Kidney (tissue), 22 donors: ENCODE measurements at places on chromosomes 2 and 18.

DNA sequence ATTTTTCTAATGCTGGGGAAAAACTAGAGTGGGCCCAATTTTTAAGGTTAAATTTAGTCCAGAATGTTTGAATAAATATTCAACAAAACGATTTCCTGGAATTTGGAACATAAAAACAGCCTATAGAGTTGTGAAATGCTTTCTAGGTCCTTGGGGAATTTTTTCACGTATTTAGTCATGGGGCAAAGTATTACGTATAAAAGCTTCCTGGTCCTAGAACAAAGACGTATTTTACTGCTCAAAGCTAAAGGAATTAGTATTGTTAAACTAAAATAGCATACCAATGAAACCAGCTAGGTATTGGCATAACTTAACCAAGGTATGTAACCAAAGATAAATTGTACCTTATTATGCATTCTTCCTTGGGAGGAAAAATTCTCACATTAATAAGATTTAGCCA is 1.6 kb downstream of the SESTD1 start:
- DNase-seq, result peak; percentile 38

DNA sequence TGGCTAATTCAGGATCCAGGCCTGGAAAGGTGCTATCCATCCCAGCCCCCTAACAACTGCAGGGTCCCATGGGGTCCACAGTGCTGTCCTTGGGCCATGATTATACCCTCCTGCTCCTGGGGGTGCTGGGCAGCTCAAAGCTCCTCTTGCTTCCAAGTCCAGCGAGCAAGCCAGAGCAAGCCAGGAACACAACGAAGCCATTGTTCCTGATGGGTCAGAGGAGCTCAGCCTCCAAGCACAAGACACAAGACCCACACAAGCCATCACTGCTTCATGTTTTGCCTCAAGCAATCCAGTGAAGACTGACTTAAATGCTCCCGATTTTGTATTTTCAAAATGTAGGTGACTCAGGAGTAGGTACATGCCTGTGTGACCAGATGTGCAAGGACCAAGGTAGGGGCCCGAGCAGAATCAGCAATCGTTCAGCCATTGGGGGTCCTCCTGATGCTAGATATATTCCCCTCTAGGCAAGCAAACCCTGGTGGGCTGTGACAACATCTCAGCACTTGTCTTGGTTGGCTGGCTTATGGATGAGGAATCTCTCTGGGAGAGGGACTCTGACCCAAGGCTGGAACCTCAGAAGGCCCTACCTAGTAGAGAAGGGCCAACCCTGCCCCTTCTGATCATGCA is 90.8 kb downstream of the EPAS1 start:
- no peak for DNase-seq

DNA sequence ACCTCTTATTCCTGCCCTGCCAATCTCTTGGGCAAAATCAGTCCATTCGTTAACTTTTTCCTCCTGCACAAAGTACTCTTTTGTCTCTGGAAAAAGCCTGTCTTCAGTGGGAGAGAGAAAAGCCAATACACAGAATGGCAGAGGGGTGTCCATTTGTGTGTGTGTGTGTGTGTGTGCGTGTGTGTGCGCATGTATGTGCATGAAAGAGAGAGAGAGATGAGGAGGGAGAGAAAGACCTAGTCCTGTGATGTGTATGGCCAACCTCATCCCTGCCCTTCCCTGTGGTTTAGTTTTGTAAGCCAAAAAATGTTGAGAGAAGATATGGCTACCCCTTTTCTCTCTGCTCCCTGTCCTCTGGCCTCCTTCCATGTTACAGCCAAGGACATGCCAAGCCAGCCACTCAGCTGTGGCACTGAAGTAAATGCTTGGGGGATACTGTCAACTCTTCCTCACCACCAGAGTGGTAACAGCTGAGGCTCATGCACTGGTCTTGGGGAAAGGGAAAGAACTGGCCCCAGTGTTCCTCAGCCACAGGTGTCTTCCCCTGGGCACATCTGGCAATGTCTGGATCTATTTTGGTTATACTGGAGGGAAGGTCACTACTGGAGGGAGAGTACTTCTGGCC is 10.6 kb downstream of the SLC4A5 start:
- DNase-seq, result no peak

DNA sequence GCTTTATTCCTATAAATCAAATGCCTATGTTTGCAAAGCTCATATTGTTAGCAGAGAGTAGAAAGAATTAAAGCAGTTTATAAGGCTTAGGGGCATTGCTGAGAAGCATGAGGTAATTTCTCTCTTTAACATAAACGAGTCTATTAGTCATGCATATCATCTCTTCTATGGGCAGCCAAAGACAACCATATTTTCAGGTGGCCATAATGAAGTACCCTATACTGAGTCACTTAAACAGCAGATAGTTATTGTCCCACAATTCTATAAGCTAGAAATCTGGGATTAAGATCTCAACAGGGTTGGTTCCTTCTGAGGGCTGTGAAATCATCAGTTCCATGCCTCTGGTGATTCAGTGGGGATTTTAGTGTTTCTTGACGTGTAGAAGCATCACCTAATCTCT is 277.5 kb downstream of the NR4A2 start:
- no peak for DNase-seq

GRCh38 chr2:241577413-241578122 is 19.0 kb downstream of the BOK start:
- peak; percentile 51 for DNase-seq

DNA sequence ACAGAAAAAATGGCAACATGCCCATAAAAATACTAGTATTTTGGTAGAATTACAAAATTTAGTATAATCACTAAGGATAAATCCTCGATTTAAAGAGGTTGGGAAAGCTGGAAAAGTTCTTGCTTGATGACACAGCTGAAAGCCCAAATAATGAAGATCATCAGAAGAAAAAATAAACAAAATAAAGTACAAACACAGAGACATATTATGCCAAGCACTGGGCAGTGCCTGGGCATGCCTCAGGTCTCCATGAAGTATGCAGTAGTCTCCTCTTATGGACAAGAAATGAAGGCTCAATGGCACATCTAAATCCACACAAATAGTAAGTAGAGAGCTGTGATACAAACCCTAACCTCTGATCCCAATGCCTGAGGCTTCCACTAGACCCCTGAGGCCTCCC is 57.7 kb downstream of the RNU4ATAC start:
- no peak for DNase-seq

GRCh38 chr2:241975593-241976284 is 106.2 kb downstream of the RTP5 start:
- no peak for DNase-seq

DNA sequence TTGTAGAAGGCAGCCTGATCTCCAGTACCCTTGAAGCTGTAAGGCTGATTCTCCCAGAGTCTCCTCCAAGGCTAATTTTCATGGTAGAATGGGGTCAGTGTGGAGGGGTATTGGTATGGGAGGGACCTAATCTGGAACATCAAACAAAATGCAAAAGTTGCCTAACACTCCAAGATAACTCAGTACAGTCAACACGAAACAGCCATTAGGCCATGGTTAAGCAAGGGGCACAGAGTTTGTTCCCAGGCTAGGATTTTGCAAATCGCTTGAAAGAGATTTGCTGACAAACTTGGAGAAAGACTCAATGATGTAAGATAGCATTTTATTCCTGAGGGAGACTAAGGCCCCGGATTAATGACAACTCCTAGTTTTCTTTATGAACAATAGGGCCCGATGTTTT is 5.4 kb downstream of the PID1 start:
- DNase-seq, result no peak

DNA sequence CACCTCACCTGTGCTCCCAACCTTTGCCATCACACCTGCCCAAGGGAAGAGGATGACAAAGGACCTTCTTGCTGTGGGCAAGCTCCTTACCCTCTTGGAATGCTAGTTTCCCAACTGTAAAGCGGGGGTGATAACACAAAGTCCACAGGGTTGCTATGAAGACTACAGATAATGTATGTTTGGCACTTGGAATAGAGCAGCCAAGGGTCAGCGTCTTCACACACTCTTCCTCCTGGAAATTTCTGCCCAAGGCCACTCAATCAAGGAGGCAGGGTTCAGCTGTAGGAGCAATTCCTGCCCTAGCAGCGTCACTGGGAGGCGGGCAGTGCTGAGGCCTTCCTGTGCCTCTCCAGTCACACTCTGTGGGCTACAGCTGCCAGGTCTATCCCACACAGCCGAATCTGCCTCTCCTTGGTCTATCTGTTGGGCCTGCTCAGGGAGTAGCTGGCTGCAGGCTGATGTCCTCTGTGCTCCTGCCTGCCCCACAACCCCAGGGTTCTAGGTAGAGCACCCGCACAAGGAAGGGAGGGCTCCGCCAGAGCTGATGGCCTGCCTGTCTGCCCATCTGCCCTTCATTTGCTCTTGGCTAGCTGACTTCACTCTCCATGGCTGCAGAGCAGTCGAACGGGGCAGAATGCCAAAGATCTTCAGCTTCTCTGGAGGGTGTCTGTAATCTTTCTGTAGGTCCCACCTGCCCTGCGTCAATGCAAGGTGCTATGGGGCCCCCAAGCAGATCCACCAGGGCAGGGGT is 91.9 kb downstream of the MRO start:
- no peak for DNase-seq
